ENCODE measurements at places on chromosomes 13 and 19. TPM values are rescaled to one million over a fixed set of nuclear protein-coding genes. Genes with fewer than 3 reads are reported as not detected.

- DNase-seq, result no peak
These were observed 614.5 kb downstream of the TBC1D4 start for GRCh38 chr13:74867460-74867859.

DNA sequence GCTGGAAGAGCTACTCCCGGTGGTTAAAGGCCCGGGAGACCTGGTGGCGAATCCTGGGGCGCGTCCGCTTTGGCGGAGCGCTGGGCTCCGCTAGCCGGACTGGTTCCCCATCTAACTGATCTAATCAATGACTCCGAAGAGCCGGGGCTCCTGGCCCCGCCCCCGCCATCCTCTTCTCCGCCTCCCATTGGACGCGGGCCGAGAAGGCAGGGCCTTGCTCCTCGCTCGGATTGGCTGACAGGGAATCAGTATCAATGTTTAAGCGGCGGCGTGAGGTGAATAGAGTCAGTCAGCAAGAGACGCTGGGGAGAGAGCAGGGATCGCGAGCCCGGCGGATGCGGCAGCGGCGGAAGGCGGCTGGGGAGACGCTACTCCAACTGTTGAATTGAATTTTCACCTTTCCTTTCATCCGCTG, 1.7 kb upstream of the PCDH17 start:
- DNase-seq, result peak; percentile 96

The CYP4F12 gene
- not detected for total RNA-seq

DNA sequence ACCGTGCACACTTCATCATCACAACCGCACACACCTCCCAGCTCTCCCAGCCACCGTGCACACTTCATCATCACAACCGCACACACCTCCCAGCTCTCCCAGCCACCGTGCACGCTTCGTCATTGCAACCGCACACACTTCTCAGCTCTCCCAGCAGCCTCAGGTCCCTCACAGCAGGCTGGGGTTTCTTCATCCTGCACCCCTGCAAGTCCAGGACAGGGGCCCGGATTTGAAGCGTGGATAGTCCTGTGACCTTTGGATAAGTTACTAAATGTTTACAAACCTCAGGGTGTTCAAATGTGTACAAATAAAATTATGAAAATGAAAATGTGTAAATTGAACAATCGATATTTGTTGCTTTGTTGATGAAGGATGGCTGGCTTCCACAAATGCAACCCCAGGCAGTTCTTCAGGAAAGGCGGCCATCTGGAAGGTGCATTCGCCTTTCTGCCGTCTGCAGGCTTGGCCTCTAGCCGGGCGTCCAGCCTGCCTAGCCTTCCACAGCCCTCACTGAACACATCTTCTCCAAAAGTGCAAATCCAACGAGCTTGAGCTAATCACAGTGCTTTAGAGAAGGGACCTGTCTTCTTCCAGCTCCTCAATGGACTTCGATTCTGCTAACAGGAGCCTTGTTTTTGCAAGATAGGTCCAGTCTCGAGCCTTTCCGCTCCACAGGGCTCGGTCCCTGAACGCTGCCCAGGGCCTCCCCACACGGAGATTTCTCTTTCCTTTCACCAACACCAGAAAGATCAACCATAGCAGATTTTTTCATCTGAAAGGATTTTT, 74.2 kb downstream of the SPACA7 start:
- no peak for DNase-seq

DNA sequence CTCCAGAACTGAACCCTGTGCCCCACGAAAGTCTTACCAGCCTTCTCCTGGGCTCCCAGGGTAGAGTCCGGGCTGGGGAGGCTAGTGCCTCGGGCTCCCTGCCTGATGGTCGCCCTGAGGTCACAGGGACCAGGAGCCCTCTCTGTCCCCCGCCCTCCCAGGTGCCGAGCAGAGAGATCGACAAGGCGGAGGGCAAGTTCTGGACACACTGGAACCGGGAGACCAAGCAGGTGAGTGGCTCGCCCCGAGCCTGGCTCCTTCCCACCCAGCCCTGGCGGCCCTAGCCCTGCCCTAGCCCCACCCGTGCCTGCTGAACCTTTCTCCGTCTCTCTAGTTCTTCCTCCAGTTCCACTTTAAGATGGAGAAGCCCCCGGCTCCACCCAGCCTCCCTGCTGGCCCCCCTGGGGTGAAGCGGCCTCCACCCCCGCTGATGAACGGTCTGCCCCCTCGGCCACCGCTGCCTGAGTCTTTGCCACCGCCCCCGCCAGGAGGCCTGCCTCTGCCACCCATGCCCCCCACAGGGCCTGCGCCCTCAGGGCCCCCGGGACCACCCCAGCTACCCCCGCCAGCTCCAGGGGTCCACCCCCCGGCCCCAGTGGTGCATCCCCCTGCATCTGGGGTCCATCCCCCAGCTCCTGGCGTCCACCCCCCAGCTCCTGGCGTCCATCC, 1.6 kb upstream of the AMH start:
- DNase-seq, result no peak
